Stimulated activated naive CD4-positive, alpha-beta T cell (primary cell): ENCODE measurements at places on chromosomes 4 and X.

DNA sequence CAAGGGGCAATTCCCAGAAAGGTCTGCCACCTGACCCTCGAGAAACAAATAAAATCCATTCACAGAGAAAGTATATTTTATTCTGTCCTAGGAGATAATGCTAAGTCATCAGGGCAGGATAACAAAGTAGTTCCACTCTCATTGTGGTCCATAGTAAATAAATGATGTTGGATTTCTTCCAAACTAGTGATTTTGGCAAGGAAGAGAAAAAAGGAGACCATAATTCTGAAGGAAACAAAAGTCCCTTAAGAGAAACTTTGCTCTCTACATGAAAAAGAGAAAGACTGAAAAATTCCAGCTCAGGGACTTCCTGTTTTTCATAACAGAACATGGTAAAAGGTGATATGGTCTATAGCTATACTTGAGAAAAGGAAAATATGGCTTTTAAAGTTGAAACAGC, 71.5 kb upstream of the DDX60 start:
- DNase-seq, result no peak

- no peak for DNase-seq
Observed at GRCh38 chr4:6500481-6501140, 28.2 kb upstream of the PPP2R2C start.

GRCh38 chr4:79431839-79432238, 23.8 kb upstream of the GK2 start:
- no peak for DNase-seq

DNA sequence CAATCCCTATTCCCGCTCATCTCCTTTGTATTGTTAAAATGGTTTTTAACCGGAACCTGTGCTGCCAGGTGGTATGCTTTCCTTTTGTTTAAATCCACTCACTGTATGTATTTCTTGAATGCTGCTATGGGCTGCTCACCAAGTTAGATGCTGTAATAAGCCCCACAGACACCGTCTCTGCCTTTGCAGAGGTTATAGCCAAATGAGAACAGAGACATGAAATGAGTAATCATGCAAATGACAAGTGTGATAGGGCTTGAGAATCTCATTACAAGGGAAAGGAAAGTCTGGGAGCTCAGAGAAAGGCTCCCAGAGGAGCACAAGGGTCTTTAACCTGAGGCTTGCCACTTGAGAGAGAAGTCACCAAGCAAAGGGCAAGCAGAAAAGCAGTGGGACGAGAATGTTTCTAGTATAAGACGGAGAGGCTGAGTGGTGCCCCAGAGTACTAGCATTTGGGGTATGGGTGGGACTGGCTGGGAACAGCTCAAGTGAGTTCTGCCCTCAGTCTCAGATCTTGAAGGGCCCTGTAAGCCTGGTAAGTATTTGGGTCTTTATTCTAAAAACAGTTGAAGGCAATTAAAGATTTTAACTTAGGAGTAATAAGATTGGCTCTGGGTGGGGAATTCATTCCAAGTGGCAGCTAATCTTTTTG, 110.8 kb upstream of the H2AZ1 start:
- DNase-seq, result no peak

- DNase-seq, result no peak
Observed at GRCh38 chr4:181677621-181678020, 565.6 kb upstream of the TENM3 start.

- no peak for DNase-seq
Observed at GRCh38 chr4:35511851-35512250, 732.5 kb downstream of the ARAP2 start.

- no peak for DNase-seq
Observed at GRCh38 chr4:175823015-175823742, 11.1 kb upstream of the GPM6A start.

DNA sequence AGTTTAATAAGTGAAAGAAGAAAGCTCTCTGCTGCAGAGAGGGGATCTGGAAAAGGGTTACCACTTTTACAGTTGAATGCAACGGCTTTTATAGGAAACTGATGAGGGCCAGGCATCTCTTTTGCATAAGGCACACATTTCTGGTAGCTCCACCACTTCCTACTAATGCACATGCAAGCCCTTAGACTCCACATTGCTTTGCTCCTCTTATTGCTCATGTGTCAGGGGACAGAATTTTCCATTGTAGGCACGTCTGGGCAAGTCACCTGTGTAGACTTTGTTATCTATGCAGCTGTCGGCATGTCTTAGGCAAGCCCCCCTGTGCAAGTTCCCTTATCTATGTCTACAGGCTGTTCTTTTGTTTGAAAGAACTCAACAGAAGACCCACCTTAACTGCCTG, 294.6 kb upstream of the STS start:
- no peak for DNase-seq

DNA sequence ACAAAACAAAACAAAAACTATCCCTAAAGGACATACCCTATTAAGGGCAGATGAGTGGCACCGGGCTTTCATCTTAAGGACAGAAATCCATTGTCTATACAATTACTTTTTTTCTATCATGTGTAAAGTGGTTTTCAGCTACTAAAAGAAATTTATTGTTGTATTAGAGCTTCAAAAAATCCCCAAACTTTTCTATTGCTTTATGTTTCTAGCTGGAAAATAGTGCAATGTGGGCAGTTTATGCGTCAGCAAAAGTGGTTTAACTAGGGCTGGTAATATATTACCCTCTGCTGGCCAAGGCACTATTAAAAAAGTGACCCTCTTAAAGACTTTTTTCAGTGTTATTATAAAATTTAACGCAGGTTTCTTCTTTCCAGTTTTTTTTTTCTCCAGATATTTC, 15.5 kb upstream of the GPR82 start:
- DNase-seq, result no peak

DNA sequence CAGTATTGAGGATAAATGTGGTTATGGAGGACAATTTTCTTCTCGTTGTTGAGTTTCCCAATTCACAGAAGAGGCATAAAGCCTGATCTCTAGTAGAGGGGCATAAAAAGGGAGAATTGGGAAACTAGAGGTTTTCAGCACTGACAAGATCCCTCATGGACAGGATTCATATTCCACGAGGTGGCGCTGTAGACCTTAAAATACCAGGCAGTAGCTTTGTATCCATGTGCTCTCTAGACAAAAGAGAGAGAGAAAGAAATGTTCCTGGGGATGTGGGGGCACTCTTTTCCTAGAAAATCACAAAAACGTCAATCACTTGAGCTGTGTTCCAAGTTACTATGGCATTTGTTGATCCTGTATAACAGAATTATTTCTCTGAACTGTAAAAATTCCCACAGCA, 128.3 kb downstream of the MAGEE1 start:
- no peak for DNase-seq

- no peak for DNase-seq
Observed at GRCh38 chr4:40827758-40828157, 78.0 kb downstream of the NSUN7 start.

DNA sequence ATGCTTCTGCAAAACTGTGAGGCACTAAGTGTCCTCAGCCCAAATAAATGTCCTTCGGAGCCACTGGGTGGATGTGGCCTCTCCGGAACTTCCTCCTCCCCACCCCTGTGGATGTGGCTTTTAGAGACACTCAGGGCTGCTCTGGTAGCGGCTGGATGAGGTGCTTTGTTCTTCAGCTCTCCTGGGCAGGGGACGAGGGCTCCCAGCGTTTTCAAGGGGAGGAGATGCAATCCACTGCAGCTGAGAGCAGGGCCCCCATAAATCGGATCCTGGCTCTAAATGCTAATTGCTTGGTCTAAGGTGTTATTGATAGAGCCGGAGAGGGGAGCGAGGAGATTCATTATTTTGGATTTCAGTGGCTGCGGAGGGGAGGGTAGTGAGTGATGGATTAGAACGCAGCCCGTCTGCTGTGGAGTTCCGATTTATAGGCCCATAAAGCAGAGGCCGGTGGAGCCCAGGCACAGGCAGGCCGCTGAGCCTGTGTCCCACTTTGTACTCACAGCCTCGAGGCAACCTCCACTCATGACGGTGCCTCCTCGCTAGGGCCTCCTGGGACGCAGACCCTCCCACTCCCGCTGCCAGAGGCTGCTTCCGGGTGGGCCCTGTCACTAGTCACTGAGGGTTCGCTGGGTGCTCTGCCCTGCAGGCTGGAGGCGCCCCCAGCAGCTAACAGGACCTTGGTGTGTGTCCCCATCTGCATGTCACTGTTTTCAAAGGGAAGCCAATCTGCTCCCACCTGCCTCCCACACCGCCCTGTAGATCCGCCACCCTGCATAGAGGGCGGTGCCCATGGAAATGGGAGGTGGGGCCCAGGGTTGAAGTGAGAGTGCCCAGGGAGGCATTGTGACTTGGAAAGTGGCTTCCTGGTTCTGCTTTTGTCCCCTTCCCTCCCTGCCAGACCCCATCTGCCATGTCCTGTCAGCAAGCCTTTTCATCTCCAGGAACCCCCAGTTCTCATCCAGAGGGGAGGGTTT, 135.4 kb upstream of the PSAPL1 start:
- DNase-seq, result no peak

DNA sequence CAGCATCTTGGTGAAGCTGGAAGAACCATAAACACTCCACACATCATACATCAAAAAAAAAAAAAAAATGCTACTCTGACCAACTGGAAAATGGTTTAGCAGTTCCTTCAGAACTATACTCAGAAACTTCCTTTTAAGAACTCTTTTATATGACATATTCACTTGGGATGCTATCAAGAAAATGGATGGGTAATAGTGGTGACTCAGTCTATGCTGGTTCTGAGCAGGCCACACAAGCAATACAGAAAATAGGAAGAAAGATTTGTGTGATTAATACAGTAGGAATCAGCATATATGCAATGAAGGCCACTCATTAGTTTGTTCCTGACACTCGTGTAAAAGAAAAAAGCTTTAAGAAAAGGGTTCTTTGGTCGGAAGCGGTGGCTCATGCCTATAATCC, 123.5 kb upstream of the FAT4 start:
- DNase-seq, result no peak

DNA sequence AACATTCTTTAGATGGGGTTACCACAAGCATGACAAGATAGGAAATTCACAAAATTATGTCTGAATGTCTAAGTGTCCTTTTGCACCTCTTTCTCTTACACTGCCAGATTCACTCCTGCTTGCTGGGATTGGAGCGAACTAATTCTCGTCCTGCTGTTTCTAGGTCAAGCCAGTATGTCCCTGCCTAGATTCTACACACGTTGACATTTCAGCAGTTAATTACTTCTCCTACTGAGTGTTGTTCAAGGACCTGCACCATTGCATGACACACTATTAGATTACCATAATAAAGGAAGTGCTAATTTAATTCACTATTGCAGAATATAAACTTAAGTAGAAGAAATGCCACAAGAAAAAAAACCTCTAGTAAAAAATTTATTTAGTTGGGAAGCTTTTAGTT, 1911.7 kb downstream of the PCDH7 start:
- no peak for DNase-seq

DNA sequence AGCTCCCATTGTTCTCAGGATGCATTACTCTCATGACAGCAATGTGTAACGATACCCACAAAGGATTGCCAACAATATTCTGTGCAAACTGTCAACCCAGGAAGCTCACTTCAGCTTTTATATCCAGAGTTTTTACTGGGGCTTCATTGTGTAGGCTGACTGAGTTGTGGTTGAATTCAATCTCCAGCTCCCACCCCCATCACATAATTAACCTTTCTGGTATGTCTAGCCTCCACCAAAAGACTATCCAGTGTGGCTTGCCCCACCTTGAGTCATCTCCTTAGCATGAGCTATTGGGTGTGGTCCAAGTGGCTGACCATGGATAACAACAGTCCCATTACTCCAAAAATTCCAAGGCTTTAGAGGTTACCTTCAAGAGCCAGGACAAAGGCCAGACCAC, 17.7 kb upstream of the TAB3 start:
- DNase-seq, result no peak

DNA sequence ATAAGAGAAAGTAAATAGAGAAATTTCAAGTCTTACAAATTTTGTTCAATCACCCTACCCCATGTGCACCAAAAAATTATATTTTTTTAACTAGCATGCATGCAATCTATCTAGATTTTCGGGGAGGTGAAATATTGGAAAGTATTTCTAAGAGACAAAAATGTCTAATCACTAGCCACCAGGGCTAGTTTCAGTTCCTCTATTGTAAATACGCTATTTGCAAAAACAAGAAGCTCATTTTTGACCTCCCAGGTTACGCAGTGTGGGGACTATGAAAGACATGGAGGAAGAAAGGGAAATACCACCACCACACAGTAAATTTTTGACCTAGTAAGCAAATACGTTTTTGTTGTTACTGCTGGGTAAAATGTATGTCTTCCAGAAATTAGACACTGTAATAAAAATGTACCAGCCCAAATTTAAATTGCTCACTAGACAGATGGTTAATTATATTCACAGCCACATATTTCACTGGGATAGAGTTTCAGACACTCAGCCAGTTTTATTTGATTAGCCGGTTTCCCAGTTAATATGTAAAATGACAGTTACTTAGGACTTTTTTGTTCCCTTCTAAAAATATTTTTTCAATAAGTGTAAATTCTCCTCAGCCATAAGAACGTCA, 2.2 kb downstream of the NEXMIF start:
- DNase-seq, result no peak

GRCh38 chr4:31655328-31655727, 935.2 kb downstream of the PCDH7 start:
- DNase-seq, result no peak

GRCh38 chrX:45773572-45773971, 572.9 kb upstream of the DIPK2B start:
- DNase-seq, result no peak

- no peak for DNase-seq
Observed at GRCh38 chrX:110403441-110404238, 45.0 kb downstream of the RTL9 start.

GRCh38 chr4:67779631-67780030, 25.4 kb upstream of the GNRHR start:
- DNase-seq, result no peak
